Stimulated activated CD4-positive, alpha-beta T cell treated with anti-CD3 and anti-CD28 coated beads, TNF-alpha, amount 100 ng/mL, for 4 hours (primary cell): ENCODE measurements at places on chromosomes 4 and X.

DNA sequence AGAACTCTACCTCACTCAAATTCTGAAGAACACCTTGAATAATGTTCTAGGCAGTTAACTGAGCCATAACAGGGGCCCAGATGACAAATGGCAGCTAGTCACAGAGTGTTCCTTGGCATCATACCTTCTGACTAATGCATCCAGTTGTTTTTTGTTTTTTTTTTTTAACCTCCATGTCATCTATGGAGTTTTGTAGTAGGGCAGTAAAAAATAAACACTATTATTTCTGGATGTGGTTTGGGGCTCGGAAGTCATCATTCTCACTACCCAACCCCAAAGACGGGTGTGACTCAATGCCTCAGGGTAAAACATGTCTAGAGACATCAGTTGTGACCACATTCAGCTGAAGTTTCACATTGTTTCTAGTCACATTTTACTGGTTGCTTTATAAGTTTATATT lies 31.2 kb upstream of the MCF2 start:
- DNase-seq: no peak

DNA sequence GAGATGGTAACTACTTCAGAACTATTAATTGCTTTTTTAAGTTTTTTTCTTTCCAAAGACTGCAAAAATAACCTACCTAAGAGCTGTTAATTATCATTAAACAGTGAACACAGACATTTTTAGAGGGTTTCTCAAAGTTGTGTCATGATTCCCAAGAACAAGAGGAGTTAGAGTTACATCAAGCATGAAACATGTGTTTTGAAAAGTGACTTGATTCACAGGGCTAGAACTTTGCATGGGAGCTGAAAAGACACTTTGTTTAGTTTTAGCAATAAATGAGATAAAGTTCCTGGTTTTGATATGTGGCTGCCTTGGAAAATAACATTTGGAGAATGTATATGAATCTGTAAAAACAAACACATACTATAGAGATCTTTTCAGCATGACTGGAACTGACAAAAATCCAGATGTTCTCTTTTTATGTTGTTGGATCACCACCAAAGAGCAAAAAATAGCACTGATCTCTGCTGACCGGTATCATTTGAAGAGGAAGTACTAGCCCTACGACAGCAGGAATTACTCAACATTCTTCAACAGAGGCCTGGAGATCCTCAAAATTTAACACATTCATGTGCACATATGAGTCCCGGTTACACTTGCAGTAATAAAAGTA lies 173.0 kb upstream of the PCDH18 start:
- no peak for DNase-seq

- no peak for DNase-seq
Observed at GRCh38 chr4:20288047-20288650, 36.4 kb downstream of the SLIT2 start.

DNA sequence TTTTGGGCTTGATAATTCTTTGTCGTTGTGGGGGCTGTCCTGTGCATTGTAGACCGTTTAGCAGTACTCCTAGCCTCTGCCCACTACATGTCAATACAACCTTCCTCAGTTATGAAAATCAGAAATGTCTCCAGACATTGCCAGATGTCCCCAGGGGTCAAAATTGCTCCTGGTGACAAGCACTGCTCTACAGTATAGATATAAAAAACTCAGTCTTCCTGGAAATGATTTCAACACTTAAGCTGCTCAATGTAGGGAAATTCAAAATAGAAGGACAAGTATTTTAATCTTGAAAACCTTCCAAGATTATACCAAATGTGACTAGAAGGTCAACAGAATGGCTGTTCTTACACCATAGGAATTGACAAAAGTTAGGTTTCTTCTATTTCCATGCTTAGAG lies 288.7 kb upstream of the MAGEB2 start:
- no peak for DNase-seq

- DNase-seq: no peak
Observed at GRCh38 chr4:3736806-3737205, 29.4 kb upstream of the ADRA2C start.

GRCh38 chr4:100849319-100849718 lies 331.5 kb upstream of the EMCN start:
- no peak for DNase-seq

DNA sequence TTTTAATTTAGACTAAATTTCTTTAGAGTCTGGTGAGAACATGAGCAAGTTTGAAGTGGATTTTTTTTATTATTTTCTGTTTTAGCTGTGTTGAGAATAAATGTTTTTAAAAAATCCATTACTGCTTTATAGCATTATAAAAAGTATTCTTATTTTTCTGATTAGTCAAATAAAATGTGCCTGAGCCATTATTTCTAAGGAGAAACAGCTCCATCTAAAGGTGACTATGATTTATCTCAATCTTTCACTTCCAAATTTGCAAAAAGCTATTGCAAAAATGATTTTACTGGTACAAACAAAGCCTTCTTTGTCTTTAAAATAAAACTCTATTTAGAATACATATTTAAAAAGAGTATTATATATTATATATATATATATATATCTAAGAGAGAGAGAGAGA lies 959.2 kb downstream of the FAM133A start:
- no peak for DNase-seq

GRCh38 chr4:186715077-186715476 lies 8.6 kb downstream of the FAT1 start:
- no peak for DNase-seq

- DNase-seq: no peak
Observed at GRCh38 chr4:41665636-41666207, 82.8 kb downstream of the PHOX2B start.

- no peak for DNase-seq
Observed at GRCh38 chrX:17007134-17007768, 60.8 kb downstream of the REPS2 start.

- DNase-seq: no peak
Observed at GRCh38 chr4:3255611-3256186, 6.7 kb downstream of the MSANTD1 start.

- DNase-seq: no peak
Observed at GRCh38 chr4:152011469-152011868, 250.7 kb upstream of the GATB start.

- DNase-seq: no peak
Observed at GRCh38 chr4:182225257-182225852, 17.8 kb upstream of the TENM3 start.

DNA sequence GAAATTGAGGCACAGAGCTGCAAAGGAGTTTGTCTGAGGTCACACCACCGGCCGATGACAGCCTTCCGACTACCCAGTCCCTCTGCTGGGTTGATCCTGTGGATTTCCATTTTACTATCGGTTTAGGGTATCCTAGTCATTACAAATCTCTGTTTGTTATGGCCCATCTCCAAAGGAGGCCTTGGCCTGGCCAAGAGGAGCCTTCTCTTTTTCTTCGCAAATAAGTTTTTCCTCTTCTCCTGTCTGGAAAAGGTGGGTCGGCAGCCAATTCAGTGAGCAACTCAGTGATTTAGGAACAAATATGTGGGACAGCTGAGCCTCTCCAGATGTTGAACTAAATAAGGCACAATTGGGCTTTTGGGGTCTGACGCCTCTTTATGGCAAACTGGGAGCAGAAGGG lies 169.2 kb upstream of the RBPJ start:
- DNase-seq: no peak

DNA sequence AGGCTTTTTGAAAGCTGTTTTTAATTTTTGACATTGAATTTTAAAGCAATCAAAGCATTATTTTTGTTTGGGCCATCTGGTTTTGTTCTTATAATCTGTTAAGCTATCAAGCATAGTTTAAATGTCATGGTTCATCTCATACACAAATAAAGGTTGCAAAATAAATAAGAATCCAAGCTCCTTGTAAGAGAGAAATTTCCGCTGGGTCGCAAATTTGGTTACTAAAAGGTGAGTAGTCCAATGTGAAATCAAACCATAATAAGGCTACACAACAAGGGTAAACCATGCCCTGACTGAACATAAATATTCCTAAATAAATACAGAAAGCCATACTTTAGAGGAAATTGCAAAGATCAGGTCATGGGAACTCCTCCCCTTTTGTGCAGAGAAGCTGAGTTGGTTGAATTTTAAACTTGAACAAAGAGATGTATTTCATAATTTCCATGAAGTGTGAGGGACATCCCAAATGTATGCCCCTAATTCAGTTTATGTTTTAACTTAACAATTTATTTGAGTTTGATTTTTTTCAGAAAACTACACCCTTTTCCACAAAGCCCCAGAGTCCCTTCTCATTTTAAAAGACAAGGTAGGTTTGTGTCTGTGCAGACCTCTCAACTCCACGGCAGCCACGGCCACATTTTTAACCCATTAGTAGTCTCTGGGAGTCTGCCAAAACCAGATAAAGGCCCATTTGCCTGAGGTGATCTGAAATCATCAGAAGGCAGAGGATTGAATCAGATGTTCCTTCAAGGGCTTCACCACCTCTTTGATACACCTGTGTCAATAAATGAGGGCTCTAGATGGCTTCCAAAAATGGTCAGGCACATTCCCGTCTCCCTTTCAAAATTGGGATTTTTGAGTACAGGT lies 85.2 kb downstream of the PLAC1 start:
- no peak for DNase-seq

DNA sequence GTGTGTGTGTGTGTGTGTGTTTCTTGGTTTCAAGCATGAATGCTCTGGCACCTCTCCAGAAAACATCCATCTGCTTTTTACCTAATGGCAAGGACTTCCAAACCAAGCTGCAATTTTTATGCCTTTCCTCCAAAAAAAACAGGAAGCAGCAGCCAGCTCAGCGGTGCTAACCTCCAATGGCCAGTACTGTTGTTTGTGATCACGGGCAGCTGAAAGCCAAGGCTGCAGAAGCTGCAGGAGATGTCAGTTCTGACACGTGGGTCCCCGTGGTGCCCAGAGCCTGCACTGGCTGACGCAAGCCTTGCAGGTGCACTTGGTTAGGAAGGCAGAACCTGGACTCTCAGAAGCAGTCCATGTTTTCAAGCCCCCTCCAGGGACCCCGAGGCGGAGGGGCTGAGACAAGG lies 313.6 kb upstream of the DDX53 start:
- DNase-seq: no peak

DNA sequence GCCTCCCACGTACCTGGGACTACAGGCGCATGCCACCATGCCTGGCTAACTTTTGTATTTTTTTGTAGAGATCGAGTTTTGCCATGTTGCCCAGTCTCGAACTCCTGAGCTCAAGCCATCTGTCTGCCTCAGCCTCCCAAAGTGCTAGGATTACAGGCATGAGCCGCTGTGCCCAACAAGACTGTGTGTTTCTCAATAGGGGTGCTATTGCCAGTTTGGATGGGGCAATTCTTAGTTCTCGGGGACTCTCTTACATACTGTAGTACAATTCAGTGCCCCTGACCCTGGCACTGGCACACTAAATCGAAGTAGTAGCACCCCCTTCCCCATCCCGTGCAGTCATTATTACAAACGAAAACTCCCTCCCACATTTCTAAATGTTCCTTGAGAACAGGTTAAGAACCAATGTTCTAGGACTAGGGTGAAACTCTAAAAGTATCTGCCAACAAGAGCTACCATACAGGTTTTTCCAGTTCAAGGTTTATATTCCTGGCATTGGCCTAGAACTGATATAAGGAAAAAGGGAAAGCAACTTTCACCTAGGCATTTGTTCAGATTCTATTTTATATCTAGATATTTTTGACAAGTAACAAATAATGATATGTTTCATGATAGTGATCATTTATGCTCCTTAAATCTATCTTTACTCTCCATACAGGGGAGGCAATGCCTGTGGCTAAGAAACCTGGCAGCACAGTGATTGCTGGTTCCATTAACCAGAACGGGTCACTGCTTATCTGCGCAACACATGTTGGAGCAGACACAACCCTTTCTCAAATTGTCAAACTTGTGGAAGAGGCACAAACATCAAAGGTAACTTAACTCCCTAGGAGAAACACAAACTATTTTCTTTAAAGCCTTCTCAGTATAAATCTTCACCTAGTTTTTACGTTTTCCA lies 50.4 kb upstream of the PGAM4 start:
- no peak for DNase-seq

GRCh38 chr4:142671516-142671915 lies 174.6 kb downstream of the INPP4B start:
- DNase-seq: no peak

- DNase-seq: no peak
Observed at GRCh38 chrX:134721766-134722532, 63.7 kb upstream of the PLAC1 start.

DNA sequence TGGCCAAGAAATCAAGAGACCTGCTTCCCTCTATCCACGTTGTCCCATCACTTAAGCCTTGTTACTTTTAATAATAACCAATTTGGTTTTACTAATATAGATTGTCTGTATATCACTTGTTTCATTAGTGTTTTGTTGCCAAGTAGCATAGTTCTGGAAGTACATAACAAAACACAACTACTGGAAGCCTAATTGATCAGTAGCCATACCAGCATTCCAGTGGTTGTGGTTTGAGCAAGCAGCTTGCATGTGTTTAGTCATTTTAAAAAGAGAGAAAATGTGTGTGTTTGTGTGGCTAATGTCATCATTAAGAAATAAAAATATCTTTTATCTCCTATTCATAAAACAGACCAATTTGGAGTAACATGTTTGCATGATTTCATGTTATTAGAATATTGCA lies 70.8 kb downstream of the PTPN13 start:
- no peak for DNase-seq

DNA sequence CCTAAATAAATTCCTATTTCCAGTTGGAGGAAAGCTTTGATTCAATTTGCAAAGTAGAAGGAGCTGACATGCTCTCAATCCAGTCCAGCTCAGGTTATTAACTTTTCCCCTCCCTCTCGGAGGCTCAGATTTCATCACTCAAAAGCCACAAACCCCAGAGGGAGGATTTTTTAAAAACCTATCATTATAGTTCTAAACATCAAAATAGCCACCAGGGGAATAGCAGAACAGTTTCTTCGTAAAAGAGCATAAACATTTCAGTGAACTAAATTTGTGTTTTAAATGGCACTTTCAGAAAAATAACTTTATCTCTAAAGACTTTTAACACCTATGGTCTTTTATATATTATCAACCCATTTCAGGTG lies 8.8 kb downstream of the GPRIN3 start:
- no peak for DNase-seq
